ENCODE measurements at places on chromosomes 16 and 17.

GRCh38 chr16:87161822-87162676 is 155.1 kb downstream of the C16orf95 start:
- no peak for DNase-seq

- DNase-seq = no peak
These were observed 236.3 kb downstream of the KCNJ2 start for GRCh38 chr17:70405492-70406220.

DNA sequence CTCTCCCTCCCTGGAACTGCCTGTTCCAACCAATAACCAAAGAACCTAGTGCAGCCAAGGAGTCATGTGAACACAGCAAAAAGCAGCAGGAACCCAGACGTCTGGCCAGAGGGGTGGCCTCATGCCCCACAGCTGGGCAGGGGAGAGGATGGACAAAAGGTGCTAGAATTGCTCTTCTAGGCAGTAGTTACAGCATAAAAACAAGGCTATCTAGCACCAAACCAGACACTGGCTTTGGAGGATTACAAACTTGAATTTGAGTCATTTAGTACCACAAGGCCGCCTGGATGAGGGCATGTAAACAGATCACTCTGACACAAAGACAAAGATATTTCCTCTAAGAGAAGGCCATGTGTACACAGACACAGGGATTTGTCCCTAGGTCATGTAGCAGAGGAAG is 423.3 kb upstream of the MAF start:
- DNase-seq = no peak

GRCh38 chr16:69089091-69089910 is 16.2 kb upstream of the HAS3 start:
- DNase-seq = no peak

Data from activated T-helper 9 cell treated with anti-CD3 and anti-CD28 coated beads, Interleukin-2, amount 50 U/mL, for 16 hours (primary cell).